Lower leg skin (tissue), 4 donors: ENCODE measurements at places on chromosomes 7 and 10. TPM values are rescaled to one million over a fixed set of nuclear protein-coding genes. Genes with fewer than 3 reads are reported as not detected.

GRCh38 chr7:95476072-95476847, 9.5 kb upstream of the ASB4 start:
- DNase-seq = no peak

DNA sequence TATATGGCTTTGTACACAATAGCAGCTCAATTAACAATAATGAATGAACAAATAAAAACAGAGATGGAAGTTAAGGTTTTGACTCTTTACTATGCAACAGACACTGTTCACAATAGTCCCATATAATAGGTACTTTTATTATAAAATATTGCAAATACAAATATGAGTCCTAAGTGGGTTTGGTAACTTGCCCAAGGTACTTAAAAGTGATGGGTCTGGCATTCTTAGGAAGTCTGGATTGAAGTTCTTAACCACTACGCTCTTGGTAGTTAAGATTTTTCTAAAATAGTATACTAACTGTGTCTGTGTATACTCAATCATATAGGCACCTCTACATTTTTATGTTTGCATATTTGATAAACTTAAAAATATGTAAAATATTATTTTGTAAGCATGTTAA, 55.5 kb downstream of the HGF start:
- no peak for DNase-seq

DNA sequence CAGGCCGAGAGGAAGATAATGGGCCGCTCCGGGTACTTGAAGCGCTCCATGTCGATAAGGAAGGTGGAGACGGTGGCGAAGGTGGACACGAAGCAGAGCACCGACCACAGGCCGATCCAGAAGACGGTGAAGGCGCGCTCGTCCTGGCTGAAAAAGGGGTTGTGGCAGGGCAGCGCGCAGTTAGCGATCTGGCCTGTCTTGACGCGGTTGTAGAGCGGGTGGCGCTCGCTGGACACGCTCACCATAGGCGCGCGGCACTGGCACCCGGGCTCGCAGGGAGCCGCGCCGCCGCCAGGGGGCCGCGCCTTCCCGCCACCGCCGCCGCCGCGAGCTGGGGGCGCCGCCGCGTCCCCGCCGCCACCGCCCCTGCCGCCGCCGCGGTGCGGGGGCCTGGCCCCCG, 1.6 kb downstream of the FZD8 start:
- peak; percentile 31 for DNase-seq

GRCh38 chr10:72888151-72888638, 5.3 kb upstream of the OIT3 start:
- no peak for DNase-seq

- no peak for DNase-seq
These were observed 140.2 kb upstream of the CTTNBP2 start for GRCh38 chr7:118013252-118014010.

GRCh38 chr7:6271694-6272440, 557 bp downstream of the CYTH3 start:
- DNase-seq = no peak

- peak; percentile 72 for DNase-seq
These were observed 192.5 kb upstream of the PRSS1 start for GRCh38 chr7:142556740-142557139.

- DNase-seq = no peak
These were observed 27.1 kb upstream of the SGCE start for GRCh38 chr7:94683066-94683465.

- no peak for DNase-seq
These were observed 29.9 kb downstream of the BMPR1A start for GRCh38 chr10:86786368-86786767.

GRCh38 chr10:92328993-92329392, 38.0 kb downstream of the MARCHF5 start:
- no peak for DNase-seq

DNA sequence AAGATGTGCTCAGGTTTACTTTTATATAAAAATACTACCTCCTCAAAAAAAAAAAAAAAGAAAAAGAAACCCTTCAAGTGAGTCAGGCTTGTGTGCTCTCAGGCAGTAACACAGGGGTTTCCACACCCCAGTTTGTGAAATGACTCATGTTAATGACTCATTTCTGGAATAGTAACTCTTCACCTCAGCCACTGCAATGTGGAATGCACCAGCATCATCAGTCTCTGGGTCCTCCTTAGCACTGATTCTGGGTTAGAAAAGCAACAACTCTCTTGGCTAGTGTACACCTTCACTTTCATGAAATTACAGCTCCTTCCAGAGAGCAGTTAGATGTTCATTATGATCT, 110.6 kb downstream of the EMX2 start:
- DNase-seq = no peak

- DNase-seq = peak; percentile 64
These were observed 62.2 kb downstream of the ARHGAP22 start for GRCh38 chr10:48542471-48543181.

- no peak for DNase-seq
These were observed 175.7 kb upstream of the MEOX2 start for GRCh38 chr7:15862016-15862780.

- peak; percentile 82 for DNase-seq
These were observed 33.0 kb upstream of the RET start for GRCh38 chr10:43043773-43044447.

- DNase-seq = no peak
These were observed 8.1 kb downstream of the ZNF746 start for GRCh38 chr7:149489391-149490024.

GRCh38 chr7:93860261-93860660, 30.3 kb downstream of the TFPI2 start:
- DNase-seq = no peak

DNA sequence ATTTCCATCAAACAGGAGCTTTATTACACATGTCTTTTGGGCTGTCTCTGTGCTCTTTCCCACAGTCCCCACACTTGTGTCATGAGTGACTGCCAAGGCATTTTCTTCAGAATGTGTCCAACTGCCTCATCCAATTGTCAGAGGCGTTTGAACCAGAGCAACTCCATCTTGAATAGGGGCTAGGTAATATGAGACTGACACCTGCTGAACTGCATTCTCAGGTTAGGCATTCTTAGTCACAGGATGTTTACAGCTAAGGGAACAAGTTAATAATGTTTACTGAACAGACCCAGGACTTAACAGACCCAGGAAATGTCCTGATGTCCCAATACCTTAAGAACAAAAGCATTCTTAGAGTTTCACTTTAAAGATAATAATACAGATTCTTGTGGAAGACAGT, 595.5 kb downstream of the REEP3 start:
- no peak for DNase-seq

DNA sequence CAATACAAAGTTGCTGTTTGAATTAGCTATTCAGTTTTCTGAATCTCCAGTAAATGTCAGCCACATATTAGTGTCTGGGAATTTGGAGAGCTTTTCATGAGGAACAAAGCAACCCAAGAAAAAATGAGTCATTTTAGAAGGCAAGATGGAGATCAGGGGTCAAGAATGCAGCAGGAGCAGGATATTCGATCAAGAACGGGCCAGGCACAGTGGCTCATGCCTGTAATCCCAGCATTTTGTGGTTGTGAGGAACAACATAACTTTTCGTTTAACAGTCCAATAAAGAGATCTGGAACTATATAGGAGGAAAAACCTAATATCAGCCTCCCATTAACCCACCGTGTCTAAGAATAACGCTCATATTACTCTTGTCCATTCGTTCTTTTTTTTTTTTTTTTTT, 600.5 kb downstream of the MAGI2 start:
- DNase-seq = no peak

- DNase-seq = no peak
These were observed 749.2 kb upstream of the PCDH15 start for GRCh38 chr10:55550236-55550635.

DNA sequence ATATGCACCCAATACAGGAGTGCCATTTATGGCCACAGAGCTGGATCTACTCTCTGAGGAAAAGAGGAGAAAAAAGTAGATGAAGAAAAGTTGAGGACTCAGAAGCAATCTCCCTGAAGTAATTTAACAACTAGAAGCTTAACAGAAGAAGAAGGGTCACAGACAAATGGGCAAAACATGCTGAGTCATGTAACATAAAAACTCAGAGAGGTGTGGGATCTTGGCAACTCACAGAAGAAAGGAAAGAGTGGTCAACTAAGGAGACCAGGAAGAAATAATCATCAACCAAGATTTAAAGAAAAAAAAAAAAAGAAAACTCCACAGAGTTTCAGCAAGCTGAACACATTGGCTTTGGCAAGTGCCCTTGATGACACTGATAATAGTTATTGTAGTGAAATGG, 51.8 kb upstream of the BET1 start:
- no peak for DNase-seq

DNA sequence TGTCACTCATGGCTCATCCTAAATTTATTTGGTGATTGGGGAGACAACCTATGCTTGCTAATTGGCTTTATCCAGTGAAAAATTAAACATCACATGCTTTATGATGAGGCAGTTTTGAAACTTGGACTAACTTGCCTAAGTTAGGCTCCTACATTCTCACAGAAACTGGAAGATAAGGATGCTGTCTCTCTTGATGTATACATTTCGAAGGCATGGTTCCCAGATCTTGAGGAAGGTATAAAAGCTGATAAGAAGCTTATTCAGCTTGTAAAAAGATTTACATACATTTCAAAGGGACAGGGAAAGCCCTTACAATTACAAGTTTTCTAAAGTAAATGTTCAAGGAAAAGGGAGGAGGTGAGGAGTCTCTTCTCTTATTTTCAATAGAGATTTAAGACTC, 561.7 kb downstream of the IPMK start:
- no peak for DNase-seq

DNA sequence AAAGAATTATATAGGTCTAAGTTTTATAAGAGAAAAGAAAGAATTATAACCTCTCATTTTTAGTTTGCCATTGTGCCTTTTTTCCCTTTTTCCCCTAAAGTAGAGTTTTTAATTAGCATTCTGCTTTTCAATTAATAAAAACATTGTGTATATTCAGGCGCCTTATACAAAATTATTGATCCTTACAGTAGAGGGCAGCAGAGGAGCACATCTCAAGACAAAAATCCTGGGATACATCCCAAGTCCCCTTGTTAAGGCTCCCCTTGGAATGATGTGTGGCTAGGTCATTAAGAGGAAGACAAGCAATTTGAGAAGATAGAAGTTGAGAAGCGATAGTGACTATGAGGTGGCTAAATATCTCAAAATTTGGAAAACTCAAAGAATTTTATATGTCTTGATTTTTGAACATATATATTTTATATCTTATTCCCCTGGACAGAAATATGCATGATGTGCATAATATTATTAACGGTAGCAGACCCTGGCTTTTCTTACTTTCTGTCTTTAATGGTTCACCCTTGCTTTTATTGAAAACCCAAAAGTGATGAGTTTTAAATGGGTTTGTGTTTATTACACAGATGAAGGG, 19.1 kb upstream of the TPK1 start:
- no peak for DNase-seq

DNA sequence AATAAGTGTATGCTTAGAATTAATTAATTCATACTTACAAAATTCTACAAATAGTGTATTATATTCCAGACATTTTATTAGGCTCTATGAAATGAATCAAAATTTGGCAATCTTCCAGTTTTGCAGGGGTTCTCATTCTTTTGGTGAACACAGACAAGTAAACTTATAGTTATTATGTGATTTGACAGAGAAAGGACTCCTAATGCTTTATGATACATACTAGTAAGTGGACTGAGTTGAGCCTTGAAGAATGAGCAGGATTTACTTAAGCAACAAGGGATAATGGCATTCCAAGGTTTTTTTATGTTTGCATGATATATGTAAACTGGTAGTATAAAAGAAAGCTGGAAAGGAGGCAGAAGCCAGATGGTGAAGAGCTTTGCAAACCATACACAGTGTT, 145.7 kb upstream of the FERD3L start:
- no peak for DNase-seq

- no peak for DNase-seq
These were observed 143.3 kb upstream of the RSU1 start for GRCh38 chr10:16960551-16960950.

- DNase-seq = no peak
These were observed 14.7 kb upstream of the SERPINE1 start for GRCh38 chr7:101112233-101112632.

- DNase-seq = peak; percentile 20
These were observed 145.4 kb downstream of the LRRC4 start for GRCh38 chr7:127885843-127886242.

DNA sequence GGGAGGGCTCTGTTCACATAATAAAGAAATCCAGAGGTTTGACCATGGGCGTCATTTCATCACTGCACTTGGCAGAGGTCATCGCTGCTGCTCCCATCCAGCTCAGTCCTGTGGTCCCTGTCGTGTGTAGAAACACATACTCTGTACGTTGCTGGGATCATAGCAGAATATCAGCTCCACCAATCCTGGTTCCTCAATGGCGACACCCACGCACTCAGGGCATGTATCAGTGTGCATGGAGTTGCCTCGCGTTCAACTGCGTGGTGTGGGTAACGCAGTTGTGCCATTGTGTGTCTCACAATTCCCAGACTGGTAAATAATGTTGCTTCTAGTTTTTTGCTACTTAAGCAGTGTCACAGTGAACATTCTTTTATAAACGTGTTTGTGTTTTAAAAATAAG, 111.1 kb downstream of the LHPP start:
- no peak for DNase-seq

GRCh38 chr7:70040970-70041766, 442.9 kb downstream of the AUTS2 start:
- no peak for DNase-seq

DNA sequence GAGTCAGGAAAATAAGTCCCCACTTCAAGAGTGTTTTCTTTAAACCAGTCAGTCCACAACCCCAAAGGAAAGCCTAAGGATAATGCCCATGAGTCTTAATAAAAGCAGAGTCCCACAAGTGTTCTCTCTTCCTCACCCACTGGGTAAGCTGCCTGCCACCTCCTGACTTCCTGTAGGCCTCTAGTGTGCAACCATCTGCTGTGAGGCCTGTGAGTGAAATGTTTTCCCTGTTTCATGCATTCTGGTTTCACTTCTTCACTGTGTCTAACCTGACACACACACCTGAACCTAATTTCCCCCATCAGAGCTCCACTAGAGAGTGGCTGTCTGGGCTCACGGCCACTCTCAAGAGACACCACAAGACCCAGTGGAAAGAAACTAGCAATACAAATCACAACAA, 38.9 kb upstream of the GDF10 start:
- no peak for DNase-seq

GRCh38 chr7:45975367-45975766, 54.3 kb upstream of the IGFBP3 start:
- no peak for DNase-seq

UTF1 gene
- total RNA-seq = not detected

IFT22 gene
- 11.8 TPM for total RNA-seq

DNAJC12 gene
- 0.49 TPM for total RNA-seq

ARHGEF35 gene
- total RNA-seq = 23.4 TPM

POLR1F gene
- total RNA-seq = 24.5 TPM

TAS2R3 gene
- 2.2 TPM for total RNA-seq

SEMA3C gene
- total RNA-seq = 96.6 TPM

PDCD4 gene
- total RNA-seq = 445 TPM

ANXA8 gene
- total RNA-seq = 94.1 TPM

HOXA6 gene
- 15.4 TPM for total RNA-seq

PANK1 gene
- 36.3 TPM for total RNA-seq

SFRP4 gene
- total RNA-seq = 0.25 TPM
